Activated CD8-positive, alpha-beta memory T cell treated with anti-CD3 and anti-CD28 coated beads for 1 hour (primary cell): ENCODE measurements at places on chromosomes 7 and 10.

DNA sequence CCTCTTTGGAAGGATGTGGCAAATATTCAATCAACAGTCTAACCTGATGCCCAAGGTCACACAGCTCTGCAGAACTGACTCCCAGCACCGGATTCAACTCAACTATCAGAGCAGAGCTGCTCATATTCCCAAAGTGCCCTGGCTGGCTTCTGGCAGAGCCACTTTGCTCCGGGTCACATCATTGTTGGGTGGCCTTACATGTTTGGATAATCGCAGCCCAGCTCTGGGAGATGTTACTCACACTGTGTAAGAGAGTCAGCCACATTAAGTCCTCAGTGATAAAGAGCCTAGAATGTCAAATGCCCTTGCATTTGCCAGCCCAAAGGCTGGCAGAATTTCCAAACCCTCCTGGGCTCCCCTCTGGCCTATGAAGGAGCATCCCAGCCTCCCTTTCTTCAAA is 79.8 kb upstream of the PDE1C start:
- no peak for DNase-seq

- no peak for DNase-seq
Measured at GRCh38 chr7:42392826-42393225, 155.8 kb upstream of the GLI3 start.

DNA sequence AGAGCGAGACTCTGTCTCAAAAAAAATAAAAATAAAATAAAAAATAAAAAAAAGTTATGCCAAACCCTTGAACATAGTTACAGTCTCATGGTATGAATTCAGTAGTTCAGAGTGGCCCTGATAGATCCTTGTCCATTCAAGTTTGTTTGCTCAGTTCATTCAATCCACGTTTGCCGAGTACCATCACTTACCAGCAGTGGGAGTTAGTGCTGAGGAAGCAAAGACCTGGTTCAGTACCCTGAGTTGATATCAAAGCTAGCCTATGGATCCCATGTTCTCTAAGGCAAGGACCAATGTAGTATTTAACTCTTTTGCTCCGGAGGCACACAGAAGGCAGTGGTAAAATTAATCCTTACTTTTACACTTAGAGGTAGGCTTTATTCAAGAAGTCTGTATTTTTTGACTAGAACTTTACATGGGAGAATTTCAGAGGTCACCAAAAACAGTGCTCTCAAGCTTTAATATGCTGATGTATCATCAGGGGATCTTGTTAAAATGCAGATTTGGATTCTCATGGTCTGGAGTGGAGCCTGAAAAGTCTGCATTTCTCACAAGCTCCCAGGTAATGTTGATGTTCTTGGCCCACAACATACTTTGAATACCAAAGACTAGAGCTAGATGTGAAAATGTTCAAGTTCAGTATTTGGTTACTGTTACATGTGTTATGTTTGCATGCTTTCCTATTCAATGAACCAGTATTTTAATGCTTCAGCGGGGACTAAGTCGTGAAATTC is 38.1 kb upstream of the HBP1 start:
- no peak for DNase-seq

GRCh38 chr10:29811751-29812427 is 177.1 kb upstream of the SVIL start:
- no peak for DNase-seq

- no peak for DNase-seq
Measured at GRCh38 chr10:103616705-103617601, 123.4 kb downstream of the NEURL1 start.

GRCh38 chr10:74977913-74978847 is 133.3 kb upstream of the SAMD8 start:
- DNase-seq: no peak

- DNase-seq: no peak
Measured at GRCh38 chr10:119405520-119405807, 137.1 kb downstream of the RGS10 start.

DNA sequence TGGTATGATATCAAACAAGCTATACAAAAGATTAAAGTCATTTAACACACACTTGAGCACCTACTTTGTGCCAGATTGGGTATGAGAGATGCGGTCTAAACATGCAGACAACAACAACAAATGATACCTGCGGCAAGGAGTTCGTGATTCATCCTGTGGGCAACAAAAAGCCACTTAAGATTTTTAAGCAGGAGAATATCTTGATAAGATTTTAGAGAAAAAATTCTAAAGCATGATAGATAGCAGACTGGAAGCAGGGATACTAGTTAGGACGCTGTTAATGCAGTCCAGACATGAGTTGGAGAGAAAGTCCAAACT is 1.6 kb upstream of the KBTBD2 start:
- no peak for DNase-seq

DNA sequence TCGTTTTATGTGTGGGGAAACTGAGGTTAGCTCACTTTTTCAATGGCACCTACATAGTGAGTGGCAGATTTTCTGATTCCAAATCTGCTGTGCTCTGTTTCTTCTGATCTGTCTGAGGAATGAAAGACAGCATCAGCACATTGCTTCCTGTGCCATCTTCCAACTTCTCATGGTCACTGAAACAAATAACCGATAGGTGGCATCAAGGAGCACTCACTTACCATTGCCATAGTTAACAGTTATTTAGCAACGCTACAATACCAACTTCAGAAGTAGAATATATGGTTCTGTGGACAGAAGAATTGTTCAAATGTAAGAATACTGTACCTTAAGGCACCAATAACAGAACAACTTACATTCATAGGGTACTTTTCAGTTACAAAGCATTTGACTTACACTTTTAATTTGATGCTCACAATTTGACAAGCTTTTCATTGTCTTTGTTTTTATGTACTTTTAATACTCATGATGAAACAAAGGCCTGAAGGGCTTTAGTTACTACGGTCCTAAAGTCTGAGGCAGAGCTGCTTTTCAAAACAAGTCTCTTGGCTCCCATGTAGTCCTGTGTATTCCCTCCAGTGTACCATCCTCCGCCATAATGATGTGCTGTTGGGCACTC is 228.9 kb upstream of the TCF7L2 start:
- DNase-seq: no peak

DNA sequence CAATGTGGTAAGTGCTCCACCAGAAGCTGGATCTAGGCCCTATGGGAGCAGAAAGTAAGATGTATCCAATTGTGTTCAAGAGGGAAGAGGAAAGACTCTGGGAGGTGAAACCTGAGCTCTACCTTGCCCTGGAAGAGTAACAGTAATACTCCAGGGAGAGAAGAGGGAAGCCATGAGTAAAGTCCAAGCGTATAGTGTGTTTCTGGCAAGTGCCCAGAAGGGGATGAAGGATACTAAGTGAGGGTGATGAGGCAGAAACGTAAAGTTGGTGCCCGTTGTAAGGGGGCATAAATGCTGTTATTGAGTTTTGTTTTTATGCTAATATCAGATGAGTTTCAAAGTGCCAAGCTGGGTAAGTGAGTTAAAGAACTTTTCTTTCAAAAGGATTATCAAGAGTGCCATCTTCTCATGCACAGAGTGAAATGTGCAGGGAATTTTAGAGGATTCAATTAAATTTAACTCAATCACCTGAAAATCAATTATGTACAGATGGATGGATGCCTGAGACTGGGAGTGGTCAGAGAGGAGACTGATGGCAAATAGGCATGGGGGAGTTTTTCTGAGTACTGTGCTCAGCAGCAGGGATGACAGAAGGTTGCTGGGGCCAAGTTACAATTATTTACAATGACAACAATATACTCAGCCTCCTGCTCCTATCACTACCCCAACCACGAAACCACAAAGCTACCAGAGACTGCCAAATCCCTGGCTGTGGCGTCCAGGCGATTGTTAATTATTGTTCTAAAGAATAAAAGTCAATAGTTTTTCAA is 123.3 kb upstream of the LAMB4 start:
- DNase-seq: no peak

DNA sequence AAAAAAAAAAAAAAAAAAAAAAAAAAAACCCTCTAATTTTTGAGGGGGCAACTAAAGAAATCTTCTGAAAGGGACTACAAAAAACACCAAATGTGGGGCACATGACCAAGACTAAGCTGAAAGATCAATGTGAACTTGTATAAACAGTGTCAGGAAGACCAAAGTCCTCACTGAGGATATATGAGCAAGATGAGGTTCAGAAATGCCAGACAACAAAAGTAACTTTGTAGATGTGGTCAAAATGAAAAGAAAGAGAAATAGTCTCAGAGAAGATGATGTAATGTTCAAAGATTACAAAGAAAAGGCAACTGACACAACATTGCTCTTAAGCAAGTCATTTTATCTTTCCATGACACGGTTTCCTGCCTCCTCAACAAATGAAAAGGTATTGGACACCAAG is 48.7 kb upstream of the PTPRZ1 start:
- no peak for DNase-seq

GRCh38 chr10:44899450-44900080 is 11.6 kb upstream of the TMEM72 start:
- DNase-seq: no peak

GRCh38 chr7:90564455-90564854 is 31.7 kb upstream of the CDK14 start:
- no peak for DNase-seq

- no peak for DNase-seq
Measured at GRCh38 chr10:82358486-82359099, 483.6 kb downstream of the NRG3 start.

GRCh38 chr7:157278791-157279724 is 57.7 kb upstream of the DNAJB6 start:
- DNase-seq: no peak

- no peak for DNase-seq
Measured at GRCh38 chr7:128304212-128304611, 39.5 kb downstream of the RBM28 start.

DNA sequence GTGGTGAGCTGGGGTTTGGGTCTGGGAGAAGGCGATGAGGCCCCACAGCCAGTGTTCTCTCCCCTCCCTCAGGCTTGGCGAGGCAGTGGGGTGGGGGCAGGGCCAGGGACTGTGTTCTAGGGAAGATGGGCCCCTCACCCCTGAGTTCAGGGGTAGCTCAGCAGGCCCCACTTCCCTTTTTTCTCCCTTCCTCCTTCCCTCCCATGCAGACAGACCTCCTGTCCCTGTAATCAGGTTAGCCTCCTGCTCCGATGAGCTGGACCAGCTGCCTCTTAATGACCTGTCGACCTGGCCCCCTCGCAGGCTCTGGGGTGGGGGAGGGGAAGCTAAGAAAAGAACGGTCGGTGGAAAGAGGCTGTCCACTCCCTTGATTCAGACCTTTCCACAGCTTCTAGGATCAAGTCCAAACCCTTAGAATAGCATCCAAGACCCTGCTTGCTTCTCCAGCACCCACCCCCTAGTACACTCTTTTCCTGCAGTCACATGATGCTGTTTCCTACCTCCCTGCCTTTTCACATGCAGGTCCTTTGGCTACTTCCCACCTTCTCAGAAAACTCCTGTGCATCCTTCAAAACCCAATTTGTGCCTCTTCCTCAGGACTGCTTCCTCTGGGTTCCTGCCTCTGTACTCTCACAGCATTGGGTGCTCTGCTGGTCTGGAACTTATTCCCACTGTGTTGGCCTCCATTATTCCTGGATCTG is 64.1 kb downstream of the ZMIZ1 start:
- DNase-seq: no peak

DNA sequence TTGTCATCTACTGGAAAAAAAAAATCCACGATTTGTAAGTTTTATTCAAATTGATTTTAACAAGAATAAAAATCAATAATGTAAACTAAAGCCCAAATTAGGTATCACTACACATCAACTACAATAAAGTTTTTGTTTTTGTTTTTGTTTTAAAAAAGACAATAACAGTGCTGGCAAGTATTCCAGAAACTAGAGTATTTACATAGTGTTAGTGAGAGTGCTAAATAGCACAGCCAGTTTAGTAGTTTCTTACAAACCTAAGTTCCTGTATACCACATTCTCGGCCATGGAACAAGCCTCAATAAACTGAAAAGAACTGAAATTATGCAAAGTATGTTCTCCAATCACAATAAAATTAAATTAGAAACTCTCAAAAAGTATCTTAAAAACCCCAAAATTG is 8.1 kb downstream of the ARHGAP12 start:
- DNase-seq: no peak

DNA sequence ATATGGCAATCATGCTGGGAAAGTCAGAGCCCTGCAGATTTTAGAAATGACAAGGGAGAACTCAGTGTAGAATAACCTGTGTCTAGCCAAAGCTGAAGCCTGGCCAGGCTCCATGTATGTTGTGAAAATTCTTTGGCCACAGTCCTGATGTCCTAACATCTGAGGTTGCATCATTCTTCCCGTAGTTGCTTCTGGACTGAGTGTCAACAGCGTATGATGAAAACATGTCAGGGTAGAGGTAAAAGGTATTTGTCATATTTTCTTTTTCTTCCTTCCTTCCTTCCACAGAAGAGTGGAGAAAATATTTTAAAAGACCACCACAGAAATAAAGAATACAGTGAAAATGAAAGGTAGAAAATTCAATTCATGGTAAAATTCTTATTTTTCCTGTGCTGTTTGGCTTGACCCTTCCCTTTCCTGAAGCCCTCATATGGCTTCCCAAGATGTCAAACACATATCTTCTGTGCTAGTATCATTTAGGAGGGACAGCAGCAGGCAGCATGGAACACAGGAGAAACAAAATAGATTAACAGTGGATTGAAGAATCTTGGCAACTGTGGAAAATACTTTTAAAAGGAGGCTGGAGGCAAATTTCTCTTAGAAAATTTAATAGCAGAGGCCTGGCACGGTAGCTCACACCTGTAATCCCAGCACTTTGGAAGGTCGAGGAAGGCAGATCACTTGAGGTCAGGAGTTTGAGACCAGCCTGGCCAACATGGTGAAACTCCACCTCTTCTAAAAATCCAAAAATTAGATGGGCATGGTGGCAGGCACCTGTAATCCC is 18.9 kb upstream of the NRBF2 start:
- DNase-seq: no peak

DNA sequence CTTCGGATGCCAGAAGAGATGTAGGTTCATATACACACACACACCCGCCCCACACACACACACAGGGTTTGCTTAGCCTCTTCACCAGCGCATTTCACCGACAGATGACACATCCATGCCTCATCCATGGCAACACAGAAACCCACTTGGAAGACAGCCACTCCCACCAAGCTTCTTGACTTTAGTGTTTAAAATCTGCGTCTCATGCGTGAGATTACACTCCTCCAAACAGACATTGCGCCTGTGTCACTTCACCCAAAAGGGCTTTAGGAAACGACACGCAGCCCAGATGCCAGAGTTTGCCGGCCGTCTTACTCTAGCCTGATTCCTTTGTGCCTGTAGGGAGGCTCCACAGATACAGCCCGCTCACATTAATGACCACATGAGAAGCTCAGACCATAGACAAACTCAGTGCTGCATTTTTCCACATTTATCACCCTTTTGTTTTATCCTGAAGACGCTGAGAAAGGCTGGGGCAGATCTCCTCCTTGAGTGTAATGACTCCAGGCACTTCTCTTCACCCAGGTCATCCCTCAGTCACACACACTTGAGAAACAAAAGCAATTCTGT is 73.8 kb downstream of the DIP2C start:
- no peak for DNase-seq

GRCh38 chr7:146090023-146090645 is 26.5 kb upstream of the CNTNAP2 start:
- no peak for DNase-seq

GRCh38 chr7:29953726-29954347 is 35.8 kb downstream of the SCRN1 start:
- DNase-seq: no peak

DNA sequence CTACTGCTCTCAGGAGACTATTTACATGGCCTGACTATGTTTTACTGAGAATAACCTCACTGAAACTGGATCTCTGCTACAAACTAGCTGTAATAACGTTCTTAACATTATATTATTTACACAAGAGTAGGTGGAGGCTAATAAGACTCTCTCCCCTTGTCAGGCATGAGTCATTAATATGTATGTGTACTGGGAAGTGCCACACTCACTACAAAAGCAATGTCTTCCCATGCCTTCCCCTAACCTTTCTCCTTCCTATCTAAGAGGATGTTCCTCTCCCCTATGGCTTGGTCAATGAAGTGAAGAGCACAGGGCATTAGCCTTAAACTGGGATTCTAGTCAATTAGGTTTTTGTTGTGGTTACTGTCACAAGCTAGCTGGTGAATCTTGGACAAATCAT is 147.9 kb downstream of the DGKB start:
- DNase-seq: no peak
